ENCODE measurements at places on chromosomes 5 and 9.

DNA sequence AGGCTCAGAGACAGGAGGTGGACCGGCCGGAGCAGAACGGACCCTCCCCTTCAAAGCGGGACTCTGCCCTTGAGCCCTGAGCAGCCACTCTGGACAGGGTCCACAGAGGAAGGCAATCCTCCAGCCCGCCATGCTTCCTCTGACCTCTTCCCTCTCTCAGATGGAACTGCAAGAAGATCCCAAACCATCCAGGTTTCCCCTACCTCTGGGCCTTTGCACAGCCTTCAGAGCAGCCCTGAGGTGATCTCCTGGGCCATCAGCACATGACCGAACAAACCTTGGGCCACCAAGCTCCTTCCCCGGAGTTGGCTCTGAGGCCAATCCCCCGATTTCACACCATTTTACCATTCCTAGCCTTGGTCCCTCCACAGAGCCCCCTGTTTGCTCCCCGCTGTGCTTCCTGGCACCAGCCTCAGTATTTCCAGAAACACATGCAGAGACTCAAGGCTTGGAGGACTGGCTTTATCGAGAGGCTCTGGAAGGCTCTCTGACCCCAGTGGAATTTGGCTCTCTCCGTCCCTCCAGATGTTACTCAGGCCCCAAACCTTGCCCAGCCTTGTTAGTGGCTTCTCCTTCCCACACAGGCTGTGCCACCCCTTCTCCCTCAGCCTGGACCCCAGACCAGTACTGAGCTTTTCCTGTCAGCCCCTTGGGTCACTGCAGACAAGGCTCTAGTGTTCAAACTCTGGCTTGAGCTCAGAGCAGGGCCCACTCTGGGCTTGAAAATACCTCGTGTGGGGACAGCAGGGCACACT is 48.6 kb upstream of the KCNMB1 start:
- no peak for DNase-seq

GRCh38 chr9:75644649-75645048 is 245.8 kb upstream of the PCSK5 start:
- no peak for DNase-seq

DNA sequence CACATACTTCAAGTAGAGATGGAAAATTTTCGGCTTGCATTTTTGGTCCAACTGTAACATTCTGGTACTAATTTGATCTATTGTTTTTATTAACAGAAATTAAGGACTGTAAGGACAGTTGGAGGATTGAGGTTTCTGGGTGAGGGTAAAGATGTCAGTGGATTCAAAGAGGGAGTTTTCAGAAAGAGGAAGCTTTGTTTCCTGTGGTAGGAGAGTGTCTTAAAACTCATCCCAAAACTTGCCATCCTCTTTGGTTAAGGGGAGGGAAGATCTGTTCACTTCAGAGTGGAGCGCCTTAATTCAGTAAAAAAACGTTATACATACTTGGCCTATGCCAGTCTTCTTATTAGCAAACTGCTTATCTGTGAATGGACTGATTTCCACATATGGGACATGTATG is 13.8 kb downstream of the CNTRL start:
- no peak for DNase-seq

DNA sequence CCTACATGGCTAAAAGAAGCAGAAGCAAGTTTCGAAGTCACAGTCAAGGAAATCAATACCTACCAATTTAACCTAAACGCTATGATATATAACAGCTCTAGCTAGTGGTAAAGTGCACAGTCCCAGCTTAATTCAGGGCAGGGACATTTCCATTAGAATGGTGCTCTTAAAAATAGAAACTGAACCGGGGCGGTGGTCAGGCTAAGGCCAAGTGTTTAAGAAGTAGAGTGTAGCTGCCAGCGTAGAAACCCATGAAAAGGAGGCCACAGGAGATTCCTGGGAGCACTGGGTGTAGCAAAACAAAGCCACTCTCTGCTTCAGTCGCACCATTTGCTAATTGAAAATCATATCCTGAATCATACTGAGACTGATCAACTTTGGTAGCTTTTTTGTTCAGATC is 28.8 kb downstream of the PPIC start:
- DNase-seq: no peak

DNA sequence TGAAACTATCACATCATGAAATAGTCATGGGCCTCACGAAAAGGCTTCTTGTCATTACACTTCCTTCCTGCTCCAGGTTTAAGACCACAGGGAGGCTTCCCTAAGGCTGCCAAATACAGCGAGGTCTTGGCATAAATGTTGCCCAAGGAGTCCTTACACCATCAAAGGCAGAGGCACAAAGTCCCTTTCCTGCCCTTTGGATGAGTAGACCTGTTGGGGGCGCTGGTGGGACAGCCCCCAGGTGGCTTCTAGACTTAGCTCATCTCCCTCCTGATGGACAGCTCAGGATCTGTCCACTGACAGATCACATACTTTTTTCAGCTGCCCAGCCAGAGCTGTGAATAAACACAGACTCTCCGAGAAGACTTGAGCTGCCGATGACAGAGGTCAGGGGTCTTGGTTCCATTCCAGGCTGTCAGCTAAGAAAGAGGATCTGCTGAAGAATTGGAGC is 15.5 kb upstream of the MEGF9 start:
- no peak for DNase-seq

- DNase-seq: no peak
Observed at GRCh38 chr5:38245307-38245706, 13.1 kb upstream of the EGFLAM start.

GRCh38 chr5:118228489-118228888 is 759.9 kb downstream of the DTWD2 start:
- DNase-seq: no peak

All from caudate nucleus (tissue), 63 donors.